ENCODE measurements at places on chromosomes 5 and 9.
A peak's percentile ranks its signal among the peaks of the same experiment; 100 is the strongest.

- no peak for DNase-seq
Measured at GRCh38 chr9:138038244-138038671, 160.7 kb downstream of the CACNA1B start.

DNA sequence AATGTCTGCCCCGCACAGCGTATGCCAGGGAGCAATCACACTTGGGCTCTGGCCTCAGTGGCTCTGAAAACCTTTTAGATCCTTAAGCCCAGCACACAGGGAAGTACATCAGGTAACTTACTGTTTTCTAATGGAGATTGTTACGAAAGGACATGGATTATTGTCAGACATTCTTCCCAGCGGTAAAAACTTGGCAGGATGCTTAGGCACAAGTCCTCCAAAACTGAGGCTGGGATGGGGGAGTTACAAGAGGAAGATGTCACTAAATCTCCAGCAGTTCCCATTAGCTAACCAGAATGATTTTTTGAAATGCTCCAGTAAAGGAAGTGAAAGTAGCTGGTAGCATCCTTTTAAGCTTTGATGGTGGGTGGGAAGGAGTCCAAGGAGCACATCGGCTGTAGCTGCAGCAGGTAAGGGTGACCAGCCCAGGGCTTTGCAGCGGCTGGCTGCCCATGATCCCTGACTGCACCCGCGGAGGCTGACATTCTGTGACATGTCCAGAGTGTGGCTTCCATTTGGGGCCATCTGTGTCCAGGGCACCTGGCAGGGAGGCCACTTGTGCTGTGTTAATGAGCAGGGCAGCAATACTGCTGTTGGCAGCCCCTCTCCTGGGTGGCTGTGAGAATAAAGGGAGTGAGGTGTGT, 165.8 kb downstream of the GADD45G start:
- no peak for DNase-seq

- no peak for DNase-seq
Measured at GRCh38 chr5:2511706-2512105, 239.8 kb downstream of the IRX2 start.

GRCh38 chr9:4507306-4508130, 17.2 kb downstream of the SLC1A1 start:
- peak; percentile 38 for DNase-seq

GRCh38 chr5:59506285-59506877, 387.1 kb downstream of the PDE4D start:
- peak; percentile 23 for DNase-seq

- DNase-seq, result no peak
Measured at GRCh38 chr5:10577371-10578292, 13.8 kb downstream of the ANKRD33B start.

DNA sequence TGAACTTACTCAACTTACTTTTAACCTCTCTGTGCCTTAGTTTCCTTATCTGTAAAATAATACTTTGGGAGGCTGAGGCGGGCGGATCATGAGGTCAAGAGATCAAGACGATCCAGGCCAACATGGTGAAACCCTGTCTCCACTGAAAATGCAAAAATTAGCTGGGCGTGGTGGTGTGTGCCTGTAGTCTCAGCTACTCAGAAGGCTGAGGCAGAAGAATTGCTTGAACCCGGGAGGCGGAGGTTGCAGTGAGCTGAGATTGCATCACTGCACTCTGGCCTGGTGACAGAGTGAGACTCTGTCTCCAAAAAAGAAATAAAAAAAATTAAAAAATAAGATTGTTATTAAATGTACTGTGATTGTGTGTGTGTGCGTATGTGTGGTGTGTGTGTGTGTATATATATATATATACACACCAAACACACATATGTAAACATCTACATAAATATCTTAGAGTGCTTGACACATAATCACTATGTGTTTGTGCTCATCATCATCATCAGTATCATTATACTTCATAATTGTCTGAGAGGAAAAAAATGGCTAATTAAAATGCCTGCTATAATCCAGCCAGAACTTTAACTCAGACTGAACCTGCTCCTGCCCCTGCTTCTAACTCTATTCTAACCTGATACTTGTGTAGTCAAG, 312.8 kb downstream of the FER start:
- no peak for DNase-seq

Data from fibroblast of upper back skin (primary cell).